ENCODE measurements at places on chromosomes 5 and 9.

DNA sequence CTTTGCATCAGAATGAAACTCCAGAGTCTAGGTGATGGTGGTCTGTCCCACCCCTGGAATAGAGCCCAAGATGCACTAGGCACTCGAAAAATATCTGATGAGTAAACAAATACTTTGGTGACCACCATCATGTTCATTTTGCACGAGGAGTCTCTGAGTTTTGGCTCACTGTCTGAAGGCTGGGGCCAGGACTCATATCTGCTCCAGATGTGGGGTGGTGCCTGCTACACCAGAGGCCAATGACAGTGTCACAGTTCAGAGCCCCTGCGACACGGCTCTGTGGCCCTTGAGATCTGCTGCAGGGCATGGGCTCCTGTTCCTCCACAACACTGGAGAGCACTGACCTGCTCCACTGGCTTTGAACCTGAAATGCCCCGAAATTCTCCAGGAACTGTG is 164.6 kb downstream of the ROR2 start:
- peak; percentile 82 for DNase-seq

DNA sequence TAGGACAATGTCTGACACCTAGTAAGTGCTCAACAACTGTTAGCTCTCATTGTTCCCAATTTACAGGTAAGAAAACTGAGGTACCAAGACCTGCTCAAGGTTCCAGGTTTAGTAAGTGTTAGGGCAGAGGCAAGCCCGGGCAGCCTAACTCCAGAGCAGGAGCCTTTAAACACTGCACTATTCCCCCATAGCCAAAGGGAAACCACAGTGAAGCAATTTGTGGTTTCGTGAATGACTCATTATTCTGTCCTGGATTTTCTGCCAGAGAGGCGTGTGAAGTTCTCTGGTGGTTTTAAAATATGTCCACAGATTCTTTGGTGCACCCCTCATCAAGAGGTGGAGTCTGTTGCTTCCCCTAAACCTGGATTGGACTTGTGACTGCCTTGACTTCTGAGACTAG is 1.0 kb upstream of the MCC start:
- DNase-seq = peak; percentile 76

- no peak for DNase-seq
Observed at GRCh38 chr9:104429031-104429546, 75.0 kb upstream of the OR13F1 start.

GRCh38 chr9:8364026-8364752 is 564.6 kb upstream of the DMAC1 start:
- DNase-seq = no peak

DNA sequence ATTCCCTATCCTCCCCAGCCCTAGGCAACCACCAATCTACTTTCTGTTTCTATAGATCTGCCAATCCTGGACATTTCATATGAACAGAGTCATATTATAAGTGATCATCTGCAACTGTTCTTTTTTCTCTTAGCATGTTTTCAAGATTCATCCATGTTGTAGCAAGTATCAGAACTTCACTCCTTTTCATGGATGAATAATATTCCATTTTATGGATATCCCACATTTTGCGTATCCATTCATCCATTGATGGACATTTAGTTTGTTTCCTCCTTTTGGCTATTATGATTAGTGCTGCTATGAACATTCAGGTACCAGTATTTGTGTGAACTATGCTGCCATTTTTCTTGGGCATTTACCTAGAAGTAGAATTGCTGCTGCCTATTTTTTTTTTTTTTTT is 51.3 kb upstream of the HAND1 start:
- DNase-seq = no peak

All from lower leg skin (tissue), 4 donors.